ENCODE measurements at places on chromosomes 12 and 14.

- DNase-seq: no peak
Measured at GRCh38 chr12:98319716-98320425, 195.5 kb upstream of the TMPO start.

DNA sequence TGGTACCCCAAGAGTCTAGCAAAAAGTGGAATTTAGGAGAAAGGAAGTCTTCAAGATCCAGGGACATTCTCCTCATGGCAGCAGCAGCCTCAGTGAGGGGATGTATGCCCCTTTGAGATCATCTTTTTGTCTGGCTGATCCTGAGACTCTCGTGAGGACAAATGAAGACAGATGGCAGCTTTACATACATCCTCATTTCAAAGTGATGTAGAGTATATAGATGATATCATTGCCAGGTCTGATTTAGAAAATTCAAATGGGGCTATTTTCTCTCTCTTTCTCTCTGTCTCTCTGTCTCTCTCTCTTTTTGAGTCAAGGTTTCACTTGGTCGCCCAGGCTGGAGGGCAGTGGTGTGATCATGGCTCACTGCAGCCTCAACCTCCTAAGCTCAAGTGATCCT, 61.5 kb downstream of the E2F7 start:
- DNase-seq: no peak

GRCh38 chr14:59120921-59121320, 67.5 kb upstream of the DAAM1 start:
- no peak for DNase-seq

DNA sequence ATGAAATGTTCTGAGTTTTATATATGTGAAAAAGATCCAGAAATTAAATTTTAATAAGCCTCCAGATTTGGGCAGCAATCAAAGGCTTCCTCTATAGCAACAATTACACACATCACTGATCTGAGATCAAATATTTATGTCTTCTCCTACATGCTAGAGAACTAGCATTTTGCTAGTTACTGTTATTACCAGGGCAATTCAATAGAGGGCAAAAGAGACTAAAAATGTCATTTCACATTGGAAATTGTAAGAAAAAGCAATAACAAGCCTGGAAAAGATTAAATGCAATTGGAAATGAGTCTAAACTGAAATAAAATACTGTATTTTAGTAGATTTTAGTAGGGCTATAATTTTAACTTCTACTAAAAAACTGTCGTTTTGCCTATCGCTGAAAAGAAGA, 32.6 kb upstream of the ANO6 start:
- peak; percentile 34 for DNase-seq

GRCh38 chr12:119940897-119941296, 48.1 kb upstream of the BICDL1 start:
- peak; percentile 32 for DNase-seq

DNA sequence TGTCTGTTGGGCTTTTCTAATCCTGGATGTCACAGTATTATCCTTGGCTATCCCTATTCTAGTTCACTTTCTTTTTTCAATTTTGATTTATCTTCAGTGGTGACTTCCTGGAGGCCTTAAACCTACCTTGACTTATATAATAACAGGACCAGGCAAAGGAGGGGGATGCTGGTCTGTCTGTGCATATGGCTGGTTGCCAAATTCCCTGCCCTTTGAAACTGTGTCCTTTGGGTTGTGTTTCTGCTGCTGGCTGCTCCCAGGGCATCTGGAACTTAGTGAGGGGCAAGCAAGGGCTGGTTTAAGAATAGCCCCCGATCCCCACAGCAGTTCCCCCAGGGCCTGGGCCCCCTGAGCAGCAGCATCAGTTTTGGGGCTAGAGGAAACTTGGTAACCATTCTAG, 96.0 kb upstream of the MAX start:
- no peak for DNase-seq

GRCh38 chr14:87094913-87095312, 898.1 kb downstream of the GALC start:
- no peak for DNase-seq

DNA sequence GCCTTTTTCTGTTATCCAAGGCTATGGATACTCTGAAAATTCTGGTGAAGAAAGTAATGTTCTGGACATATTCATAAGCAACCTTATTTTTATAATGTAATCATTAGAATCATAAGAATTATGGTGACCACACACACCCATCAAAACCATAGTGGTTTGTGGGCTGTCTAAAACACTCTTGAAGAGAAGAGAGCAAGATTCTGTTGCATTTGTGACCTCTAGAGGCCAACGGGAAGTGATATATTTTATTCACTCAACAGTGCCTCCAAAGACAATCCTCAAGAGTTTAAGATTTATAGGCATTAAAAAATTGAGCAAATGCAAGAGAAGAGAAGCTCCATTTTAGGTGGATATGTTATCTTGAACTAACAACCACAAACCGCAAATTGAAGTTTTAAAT, 68.5 kb upstream of the LGR5 start:
- no peak for DNase-seq

DNA sequence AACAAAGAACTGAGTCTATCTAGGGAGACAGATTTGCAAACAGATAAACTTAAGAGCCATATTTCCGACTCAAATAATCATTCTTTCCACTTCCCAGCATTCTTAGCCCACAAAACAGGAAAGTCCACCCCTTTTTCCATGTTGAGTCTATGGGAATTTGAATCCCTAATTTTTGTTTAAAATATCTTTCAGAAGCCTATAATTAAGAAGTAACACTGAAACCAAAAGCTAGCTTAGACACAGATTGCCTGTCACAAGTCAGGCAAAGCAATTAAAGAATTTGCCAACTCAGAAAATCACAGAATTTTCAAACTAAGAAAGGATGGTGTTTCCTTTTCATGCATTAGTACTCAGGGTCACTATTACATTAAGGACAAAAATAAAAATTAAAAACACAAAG, 17.0 kb downstream of the ATP2B1 start:
- DNase-seq: no peak

- DNase-seq: no peak
Measured at GRCh38 chr12:107362960-107363359, 269.6 kb upstream of the CRY1 start.

DNA sequence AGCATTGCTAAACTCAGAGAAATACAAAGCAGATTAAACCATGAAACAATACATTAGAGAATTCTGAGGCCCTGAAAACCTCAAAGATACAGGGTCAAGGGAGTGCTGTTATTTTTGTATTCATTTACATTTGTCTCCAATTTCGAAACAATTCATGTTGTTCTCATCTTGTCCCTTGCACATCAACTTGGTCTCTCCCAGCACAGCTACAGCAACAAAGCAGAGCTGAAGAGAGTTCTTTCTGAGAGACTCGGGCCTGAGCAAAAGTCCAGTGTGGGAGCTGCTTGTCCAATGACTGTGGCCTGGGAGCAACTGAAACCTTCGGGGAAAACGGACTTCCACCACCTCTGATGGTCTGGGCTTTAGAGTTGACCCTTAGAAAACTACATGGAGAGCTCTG, 79.4 kb upstream of the CDKN3 start:
- no peak for DNase-seq

- no peak for DNase-seq
Measured at GRCh38 chr12:79140711-79141110, 276.1 kb downstream of the SYT1 start.

DNA sequence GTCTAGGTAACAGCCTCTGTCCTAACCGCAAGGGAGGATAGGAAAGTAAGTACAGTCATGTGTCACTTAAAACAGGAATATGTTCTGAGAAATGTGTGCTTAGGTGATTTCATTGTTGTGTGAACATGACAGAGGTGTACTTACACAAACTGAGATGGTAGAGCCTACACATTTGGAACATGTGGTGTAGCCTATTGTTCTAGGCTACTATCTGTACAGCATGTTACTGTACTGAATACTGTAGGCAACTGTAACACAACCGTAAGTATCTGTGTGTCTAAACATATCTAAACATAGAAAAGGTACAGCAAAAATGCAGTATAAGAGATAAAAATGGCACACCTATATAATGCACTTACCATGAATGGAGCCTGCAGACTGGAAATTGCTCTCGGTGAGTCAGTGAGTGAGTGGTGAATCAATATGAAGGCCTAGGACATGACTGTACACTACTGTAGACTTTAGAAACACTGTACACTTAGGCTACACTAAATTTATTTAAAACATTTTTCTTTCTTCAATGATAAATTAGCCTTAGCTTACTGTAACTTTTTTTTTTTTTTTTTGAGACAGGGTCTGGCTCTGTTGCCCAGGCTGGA, 13.2 kb upstream of the MDM2 start:
- DNase-seq: no peak

DNA sequence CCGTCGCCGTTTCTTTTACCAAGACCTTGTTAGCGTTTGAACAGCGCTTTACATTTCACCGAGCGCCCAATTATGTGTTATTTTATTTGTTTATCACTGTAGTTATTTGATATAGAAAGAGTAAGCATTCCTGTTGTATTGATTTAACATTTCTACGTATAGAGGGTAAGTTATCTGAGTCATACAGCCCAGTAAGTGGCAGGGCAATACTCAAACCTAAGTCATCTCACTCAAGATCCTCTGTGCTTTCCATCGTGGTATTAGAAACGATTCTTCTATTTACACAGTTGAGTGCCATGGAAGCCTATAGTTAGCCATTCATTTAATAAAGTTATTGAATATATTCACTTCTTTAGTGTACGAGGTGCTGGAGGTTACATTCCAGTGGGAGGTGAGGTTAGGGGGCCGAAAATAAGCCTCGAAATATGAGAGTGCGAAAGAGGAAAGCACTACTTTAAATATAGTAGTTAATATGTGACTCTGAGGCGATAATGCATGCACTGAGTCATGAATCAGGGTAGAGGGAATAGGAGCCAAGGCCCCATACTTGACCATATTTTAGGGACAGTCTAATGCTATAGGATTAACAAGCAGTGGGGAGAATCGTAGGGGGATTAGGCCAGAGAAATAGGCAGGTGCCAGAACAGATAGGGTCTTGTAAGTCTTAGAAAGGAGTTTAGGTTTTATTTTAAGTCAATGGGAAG, 629 bp downstream of the RAD51AP1 start:
- DNase-seq: no peak

- no peak for DNase-seq
Measured at GRCh38 chr14:96272777-96273473, 16.9 kb downstream of the BDKRB1 start.

- DNase-seq: no peak
Measured at GRCh38 chr12:71838231-71838630, 1.3 kb upstream of the TBC1D15 start.

- no peak for DNase-seq
Measured at GRCh38 chr14:25759920-25760655, 710.1 kb upstream of the STXBP6 start.

DNA sequence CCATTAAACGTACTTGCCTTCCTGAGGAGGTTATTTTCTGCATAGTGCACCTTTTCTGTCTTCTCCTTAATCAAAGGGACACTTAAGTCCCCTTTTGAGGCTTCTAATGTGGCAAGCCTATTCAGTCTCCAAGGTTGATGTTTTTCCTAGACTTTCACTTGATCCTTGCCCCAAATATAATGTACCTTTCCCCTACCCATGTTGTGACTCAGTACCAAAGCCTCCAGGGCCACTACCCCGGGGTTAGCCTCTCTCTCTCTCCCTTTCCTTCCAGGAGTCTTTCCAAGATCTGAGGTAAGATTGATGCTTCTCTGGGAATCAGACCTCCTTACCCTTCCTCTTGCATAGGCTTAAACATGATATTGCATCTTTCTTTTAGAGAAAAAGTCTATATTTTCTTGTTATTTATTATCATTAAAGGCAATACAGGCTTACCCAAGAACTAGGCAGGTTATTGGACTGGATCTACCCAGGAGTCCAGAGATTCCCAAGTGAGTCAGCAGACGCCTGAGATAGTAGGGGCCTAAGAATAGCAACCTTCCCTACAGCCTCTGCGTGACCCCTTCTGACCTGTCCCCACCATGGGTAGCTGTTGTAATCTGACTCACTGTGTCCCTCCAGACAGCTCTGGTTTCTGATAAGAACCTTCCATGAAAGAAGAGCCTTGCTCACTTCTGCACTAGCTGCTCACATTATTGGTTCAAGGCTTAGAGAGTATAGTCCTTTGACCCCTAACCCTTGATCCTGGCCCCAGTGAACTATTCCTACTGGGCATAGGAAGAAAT, 172.9 kb downstream of the ZFP36L1 start:
- no peak for DNase-seq

- DNase-seq: peak; percentile 47
Measured at GRCh38 chr12:122836027-122836921, 1.0 kb downstream of the HIP1R start.

GRCh38 chr12:25200703-25201102, 5.7 kb downstream of the ETFRF1 start:
- peak; percentile 49 for DNase-seq

DNA sequence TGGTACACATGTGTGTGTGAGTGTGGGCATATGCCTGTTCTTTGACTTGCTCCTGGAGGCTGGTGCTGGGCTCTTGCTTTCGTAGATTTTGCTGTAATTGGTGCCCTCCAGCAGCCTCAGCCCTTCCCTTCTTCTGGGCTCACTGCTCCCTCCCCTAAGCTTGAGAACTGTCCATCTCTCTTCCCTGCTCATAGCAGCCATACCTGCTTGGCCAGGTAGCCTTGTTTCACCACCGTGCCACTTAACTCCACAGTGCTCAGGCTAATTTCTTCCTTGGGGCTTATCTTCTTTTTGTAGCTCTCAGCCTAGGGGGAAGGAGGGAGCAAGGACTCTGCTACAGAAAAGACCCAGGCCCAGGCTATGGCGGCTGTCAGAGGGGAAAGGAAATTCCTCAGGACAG, 19.8 kb downstream of the PLEK2 start:
- no peak for DNase-seq

DNA sequence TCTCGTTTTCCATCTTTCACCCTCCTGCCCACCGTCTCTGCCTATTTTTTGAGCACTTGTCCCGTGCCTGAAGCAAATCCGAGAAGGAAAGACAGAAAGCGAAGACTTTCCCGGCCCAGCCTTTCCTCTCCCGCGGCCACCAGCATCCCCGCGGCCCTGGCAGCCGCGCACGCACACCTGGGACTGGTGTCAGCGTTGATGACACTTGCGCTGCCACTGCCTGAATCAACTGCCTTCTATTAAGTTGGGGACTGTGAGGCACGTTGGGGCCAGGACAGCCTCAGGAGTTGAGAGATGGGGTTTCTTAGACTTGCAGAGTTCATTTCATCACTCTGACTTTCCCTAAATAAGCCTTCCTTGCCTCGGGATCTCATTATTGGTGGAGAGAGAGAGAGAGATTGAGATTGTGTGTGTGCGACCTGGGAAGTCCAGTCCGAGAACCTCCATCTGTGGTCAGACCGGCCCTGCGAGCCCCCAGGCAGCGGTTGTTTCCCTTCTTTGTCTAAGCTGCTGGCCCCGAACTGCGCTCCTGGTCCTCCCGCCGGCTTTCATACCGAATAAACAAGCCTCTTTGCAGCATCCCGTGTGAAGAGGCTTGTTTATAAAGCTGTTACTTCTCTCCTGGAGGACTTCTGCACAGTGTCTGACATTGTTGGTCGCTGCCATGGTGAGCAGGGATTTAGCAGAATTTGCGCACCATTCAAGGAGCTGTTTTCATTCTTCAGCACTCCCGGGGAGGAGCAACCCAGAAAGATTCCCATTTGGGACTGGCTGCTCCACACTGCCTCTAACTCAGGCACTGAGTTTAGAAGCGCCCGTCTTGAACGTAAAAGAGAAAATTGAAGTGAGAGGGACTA, 1.5 kb downstream of the PDZRN4 start:
- DNase-seq: peak; percentile 13

Measured in AG20443 (cell line).